ENCODE measurements at places on chromosomes 1 and 21.

GRCh38 chr1:217270101-217270500, 360.8 kb downstream of the GPATCH2 start:
- DNase-seq = no peak

- no peak for DNase-seq
Measured at GRCh38 chr1:30518186-30518585, 205.2 kb downstream of the MATN1 start.

DNA sequence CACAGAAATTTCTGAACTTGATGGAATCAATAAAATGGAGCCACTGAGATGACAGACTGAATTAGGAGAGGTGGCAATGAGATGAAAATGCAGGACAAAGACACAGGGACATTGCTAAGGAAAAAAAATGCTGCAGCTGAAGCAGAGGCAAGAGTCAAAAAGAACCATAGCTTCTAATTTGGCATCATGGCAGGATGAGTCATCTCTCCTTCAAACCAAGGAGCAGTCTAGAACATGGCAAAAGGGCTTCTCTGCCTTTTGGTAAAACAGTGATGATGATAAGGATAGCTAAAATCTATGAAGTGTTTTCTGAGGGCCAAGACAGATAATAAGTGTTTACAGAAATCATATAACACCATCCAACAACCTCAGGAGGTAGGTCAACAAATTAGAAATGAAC, 16.8 kb downstream of the SLC19A2 start:
- DNase-seq = no peak

DNA sequence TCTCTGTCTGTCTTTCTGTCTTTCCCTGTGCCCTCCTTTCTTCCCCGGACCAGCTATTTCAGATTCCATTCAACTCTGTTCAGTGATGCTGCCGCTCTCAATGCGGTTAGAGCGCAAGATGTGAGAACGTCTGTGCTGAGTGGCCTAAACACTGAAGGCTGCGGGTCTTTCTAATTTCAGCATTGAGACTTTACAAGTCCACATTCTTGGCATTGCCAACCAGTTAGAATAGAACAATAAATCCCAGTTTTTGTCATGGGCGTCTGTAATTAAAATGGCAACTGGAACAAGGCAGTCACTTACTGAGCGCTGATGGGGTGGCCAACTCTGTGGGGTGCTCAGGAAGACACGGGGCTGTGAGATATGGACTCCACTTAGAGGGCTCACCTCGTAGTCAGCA, 112.8 kb downstream of the DHRS3 start:
- no peak for DNase-seq

DNA sequence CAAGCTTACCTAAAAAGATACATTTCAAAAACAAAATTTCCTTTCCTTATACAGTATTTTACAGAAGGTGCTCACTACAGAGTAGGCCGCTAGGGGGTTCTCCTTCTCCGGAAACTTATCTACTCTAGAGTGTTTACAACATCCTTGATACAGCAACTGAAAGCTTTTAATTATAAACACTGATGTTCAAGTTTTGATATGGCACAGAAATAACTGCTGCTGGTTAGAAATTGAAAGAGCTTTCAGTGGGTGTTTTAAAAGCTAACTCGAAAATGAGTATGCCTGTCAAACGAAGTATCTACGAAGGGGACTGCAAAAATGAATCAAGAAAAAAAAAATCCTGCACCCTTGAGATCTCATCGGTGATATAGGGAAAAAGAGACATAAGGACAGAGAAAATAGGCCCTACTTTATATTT, 1.0 kb downstream of the YOD1 start:
- peak; percentile 75 for DNase-seq

DNA sequence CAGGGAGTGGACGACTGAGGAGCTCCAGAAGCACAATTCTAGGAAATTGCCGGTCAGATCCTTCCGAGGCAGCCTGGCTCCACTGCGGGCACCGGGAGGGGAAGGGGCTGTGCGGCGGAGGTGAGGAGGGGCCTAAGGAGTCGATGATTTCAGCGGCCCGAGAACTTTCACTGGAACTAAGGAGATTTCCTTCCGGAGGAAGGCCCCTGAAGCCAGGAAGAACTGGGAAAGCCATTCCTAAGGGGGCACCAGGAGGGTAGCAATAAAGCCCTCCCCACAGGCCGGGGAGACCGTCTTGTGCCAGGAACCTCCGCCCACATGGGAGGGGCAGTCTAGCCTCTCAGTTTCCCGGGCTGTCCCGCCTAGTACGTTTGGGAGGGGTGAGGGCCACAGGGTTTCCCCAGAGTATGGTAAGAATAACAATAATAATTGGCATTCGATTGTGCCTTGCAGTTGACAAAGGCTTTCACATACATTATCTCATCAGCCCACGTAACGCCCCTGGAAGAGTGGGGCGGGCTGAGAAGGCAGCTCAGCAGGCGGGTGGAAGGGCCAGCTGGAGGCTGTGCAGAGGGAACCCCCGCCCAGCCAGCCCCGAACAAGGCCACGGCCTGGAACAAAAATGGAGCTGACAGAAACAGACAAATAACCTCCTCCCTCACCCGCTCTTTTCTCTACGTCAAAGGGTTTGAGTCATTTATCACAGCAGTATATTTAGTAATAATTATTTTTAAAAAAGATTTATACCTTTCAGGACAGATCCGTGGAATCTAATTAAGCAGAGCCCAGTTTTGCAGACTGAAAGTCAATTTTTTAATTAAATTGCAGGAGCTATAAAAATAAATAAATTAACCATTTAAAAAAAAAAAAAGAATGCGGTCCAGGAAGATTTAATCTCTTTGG, 19.8 kb downstream of the NPR1 start:
- no peak for DNase-seq

All from activated CD8-positive, alpha-beta T cell treated with anti-CD3 and anti-CD28 coated beads, Interleukin-2, amount 10 ng/mL, durations not matched to agents 7 days and 5 days (primary cell).